CD4-positive, CD25-positive, alpha-beta regulatory T cell (primary cell): ENCODE measurements at places on chromosomes 3 and 15. TPM values are rescaled to one million over a fixed set of nuclear protein-coding genes. Genes with fewer than 3 reads are reported as not detected.

TMEM202 gene
- total RNA-seq, result not detected

LSAMP gene
- not detected for total RNA-seq

FOXL2NB gene
- total RNA-seq, result not detected

DNA sequence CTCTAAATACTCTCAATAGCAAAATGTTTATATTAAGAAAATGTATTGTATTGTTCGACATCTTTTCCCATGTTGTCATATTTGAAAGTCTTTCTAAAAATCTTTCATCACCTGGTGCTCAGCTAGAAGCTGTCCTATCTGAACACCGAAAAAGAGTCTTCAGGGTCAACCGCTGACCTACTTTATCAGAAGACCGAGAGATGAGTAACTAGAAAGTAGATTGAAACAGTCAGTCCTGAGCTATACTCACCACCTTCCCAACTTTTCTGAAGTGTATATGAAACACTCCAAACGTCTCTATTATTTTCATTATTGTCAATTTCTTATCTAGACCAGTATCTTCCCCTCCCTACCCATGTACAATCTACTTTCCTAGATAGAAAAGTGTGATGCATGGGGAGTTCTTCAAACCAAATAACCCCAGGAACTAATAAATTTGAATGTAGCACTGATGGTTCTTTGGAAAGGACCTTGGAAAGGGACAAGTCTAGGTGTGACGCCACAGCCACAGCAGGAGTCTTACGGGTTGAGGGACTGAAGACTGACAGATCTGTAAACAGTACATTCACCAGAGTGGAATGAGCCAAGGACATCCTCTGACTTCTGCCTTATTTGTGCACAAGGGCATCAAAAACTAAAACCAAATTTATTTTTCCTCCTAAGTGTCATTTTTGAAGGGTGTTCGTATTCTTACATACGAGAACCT lies 58.6 kb downstream of the TMOD3 start:
- no peaks in the 10 kb centered on the region for H3K4me1 ChIP-seq
- no peak for DNase-seq
- H3K4me3 ChIP-seq, result no peak overlapping the region
- no peaks in the 10 kb centered on the region for H3K27me3 ChIP-seq

DNA sequence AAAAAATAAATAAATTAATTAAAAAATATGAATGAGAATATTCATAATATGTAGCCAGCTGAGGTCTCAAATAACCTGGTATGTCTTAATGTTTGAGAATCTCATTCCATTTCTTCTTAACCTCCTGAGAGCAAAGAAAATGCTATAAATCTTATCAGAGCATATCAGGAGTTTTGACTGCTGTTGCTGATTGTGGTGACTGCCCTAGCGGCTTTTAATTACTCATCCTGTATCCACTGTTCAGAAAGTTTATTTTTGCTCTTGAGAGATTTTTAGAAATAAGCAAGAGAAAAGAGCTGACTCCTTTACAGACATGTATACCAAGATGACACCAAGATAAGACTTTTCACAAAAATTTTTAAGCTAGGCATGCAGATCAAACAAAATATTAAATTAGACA lies 454.8 kb upstream of the CBLB start:
- H3K4me1 ChIP-seq, result no peaks in the 10 kb centered on the region
- no peak overlapping the region for H3K4me3 ChIP-seq
- no peaks in the 10 kb centered on the region for H3K36me3 ChIP-seq
- no peak overlapping the region for H3K27ac ChIP-seq
- no peaks in the 10 kb centered on the region for H3K27me3 ChIP-seq
